ENCODE measurements at places on chromosomes 6 and 20.

DNA sequence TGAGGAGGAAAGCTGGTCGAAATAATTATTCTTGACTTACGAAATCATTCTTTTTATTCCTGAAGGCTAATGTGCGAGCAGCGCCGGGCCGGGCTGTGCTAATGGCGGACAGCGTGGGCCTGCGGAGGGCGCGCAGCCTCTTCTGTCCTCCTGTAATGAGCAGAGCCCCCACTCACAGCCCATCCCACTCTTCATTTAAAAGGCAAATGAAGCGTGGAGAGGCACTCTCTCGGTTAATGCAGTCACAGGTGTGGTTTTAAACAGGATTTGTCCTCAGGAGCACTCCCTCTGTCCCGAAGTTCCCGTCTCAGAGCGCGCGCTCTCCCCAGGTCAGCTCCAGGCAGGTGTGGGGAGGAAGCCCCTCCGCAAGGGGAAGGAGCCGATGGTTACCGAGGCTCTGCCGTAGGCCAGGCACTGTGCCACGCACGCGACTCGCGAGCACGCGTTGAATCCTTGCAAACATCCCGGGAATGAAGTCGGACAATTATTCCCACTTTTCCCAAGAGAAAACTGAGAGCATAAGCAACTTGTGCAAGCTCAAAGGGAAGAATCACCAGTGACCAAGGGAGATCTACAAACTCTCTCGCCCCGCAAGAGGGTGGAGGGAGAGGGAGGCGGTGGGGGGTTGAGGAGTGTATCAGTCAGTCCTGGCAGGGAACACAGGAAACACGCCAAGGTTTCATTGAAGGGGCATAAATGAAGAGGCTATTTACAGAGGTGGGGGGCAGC lies 35.5 kb upstream of the ZFAND3 start:
- no peak for DNase-seq

DNA sequence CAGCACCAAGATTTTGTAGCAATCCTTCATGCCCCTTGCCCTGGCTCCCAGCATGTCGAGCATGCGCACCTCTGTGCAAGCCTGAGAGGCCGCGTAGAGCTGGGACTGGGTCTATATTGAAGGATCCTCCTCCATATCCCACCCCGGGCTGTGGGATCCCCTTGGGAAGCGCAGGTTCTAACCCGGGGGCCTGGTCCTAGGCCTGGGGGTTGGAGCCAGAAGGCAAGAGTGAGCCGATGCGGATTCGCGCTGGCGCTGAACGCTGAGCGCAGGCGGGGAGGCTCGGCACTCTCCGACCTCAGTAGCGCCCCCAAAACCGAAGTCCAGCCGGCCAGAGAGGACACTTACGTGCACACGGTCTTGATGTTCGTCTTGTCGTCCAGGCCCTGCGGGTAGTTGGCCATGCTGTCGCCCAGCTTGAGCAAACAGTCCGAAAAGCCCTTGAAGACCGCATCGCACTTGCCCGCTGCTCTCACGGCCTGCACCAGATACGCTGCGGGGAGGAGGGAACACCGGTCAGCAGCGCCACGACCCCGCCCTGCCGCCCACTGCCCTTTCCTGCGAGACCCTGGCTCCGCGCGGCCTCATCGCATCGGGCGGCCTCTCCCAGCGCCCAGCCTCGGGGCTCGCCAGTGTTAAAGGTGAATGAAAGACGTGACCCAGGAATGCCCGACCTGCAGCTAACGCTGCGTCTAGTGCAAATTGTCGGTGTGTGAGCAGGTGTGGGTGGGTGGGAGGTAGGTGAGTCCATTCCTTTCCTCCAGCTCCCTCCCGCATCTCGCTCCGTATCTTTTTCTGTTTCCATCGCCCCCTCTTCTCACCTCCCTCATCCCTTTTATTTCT lies 4.5 kb downstream of the NRN1 start:
- no peak for DNase-seq

DNA sequence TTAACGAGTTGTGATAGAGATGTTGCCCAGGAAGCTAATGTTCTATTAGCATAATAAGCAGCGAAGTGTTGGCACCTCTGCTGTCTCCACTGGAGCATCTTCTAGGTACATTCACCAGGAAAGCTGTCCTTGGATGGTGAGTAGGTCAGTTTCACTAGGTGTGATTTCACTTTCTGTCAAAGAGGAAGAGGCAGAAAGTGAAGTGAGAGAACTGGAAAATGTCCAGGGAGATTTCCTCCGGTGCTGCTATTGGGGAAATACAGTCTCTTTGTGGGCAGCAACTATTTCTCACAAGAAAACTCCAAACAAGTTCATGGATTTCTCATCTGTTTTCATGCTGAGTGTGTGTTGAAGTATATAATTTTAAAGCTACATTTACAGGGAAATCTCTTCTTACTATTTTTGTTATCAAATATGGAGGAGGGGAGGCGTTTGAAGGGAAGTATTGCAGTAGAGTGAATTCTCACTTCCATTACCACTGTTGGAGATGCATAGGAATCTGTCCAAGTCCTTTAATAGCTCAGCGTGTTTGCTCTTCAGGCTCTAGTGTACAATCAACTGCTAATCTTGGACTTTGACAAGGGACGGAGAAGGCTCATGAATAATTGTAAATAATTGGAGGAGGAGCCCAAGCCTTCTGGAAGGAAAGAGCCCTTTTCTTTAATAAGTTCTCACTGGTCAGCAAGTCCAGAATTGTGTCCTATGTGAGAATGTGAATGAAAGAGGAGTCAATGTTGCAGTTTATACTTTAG lies 16.1 kb upstream of the TSBP1 start:
- no peak for DNase-seq

DNA sequence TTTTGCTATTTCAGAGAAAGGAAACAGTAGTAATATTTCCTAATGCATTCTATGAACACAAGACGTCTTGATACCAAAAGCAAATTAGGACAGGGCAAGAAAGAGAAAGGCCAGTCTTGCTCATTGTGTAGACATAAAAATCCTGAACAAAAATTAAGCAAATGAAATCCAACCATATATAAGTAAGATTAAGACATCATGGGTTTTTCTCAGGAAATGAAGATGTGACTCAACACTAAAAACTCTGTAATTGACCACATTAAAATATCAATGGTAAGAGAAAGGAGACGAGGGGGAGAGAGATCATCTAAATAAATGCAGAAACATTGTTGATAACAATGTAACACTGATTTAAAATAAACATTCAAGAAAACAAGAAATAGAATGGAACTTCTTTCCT lies 205.4 kb downstream of the SOD2 start:
- DNase-seq = no peak

GRCh38 chr6:165962366-165962765 lies 205.3 kb downstream of the TBXT start:
- DNase-seq = no peak

DNA sequence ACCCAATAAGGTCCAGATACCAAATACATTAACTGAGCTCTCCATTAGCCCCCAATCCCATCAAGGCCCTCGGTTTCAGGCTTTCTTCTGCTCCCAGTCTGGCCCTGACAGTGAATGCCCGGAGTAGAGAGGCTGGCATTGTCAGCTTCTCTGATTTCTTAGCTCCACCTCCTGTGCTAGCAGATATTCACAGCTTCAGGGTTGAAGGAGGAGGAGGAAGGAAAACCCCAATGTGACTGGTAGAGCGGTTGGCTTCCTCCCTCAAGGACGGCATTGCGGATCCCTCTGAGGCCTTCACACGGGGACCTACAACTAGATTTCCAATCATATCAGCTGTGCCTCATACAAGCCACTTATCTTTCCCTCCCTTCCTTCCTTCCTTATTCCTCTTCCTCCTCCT lies 164.1 kb upstream of the SYNDIG1 start:
- no peak for DNase-seq

DNA sequence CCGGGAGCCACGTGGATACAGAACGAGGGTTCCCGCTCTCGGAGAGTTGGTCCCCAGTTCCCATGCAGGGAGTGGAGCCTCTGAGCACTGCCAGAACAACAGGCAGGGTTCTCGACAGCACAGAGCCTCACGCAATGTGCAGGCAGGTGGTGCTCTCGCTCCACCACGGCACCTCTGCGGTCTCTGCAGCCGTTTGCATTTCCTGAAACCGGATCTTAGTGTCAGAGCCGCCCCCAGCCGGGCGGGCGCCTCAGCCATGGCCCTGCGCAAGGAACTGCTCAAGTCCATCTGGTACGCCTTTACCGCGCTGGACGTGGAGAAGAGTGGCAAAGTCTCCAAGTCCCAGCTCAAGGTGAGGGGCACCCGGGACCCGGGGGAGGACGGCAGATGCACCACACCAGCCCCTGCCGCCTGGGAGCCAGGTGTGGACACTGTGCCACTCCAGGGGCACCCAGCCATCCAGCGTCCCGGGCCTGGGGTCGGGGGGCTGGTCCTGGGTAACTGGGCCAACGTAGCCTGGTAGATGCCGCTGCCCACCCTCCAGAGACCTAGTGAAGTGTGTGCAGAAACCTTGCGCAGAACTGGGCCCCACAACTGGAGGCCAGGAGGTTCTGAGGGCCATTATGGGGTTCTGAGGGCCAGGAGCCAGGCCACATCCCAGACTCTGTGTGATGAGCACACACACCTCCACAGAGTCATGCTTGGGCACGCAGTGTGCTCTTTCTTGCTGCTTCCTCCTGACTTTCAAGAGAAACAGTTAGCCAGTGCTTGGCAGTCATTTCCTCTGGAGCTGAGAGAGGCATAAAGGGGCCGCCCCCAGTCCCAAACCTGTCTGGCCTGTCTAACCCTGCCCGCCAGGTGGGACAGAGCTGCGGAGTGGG lies at the start of gene DEF6:
Gene DEF6 (plus strand): TSS at position 218 of the 881 bp plus-strand sequence. CDS start 39 bp downstream, at position 257.
- DNase-seq = peak; percentile 79

GRCh38 chr6:140909156-140909555 lies 1223.6 kb upstream of the GJE1 start:
- DNase-seq = no peak

DNA sequence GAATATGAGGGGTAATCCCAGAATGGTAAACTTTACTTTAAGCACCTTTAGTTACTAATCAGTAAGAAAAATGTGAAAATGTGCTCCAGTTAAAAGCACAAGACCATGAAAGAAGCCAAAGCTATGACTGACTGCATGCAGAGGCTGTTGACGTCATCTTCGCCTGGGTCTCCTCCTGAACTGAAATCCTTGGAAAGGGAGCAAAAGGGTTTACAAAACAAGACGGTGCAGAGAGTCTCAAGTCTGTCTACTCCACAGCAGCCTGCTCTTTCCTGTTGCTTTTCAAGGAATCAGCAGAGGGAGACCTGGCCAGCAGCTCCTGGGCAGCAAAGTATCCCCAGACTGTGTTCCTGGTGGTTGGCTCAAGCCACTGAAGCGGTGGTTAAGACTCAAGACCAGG lies 10.2 kb downstream of the FKBP1A start:
- DNase-seq = no peak

- DNase-seq = no peak
Measured at GRCh38 chr6:89368999-89369398, 16.5 kb upstream of the UBE2J1 start.

GRCh38 chr20:62927128-62927705 lies 912 bp upstream of the DIDO1 start:
- DNase-seq = no peak

GRCh38 chr20:43722153-43722505 lies 4.7 kb downstream of the GTSF1L start:
- no peak for DNase-seq

DNA sequence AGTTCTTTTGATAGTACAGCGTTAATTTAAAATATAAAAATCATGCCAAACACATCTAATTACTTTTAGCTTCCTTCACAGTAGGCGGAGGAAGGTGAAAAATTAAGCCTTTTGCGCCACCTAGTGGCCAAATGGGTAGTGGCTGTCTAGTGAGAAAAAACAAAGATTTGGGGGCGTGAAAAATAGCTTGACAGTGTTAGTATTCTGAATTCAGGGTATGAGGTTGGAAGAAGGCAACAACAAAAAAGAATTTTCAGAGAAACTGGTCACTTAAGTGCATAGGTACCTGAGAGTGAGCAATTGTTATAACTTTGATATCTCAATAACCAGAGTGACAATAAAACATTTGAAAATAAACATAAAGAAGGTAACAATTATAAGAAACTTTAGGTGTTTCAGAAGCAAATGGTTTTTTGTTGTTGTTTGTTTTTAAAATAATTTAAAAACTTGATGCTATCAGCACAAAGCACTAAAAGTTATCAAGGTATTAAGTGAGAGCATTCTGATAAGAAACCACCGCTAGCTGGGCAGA lies 14.3 kb downstream of the PSMB9 start:
- peak; percentile 87 for DNase-seq

DNA sequence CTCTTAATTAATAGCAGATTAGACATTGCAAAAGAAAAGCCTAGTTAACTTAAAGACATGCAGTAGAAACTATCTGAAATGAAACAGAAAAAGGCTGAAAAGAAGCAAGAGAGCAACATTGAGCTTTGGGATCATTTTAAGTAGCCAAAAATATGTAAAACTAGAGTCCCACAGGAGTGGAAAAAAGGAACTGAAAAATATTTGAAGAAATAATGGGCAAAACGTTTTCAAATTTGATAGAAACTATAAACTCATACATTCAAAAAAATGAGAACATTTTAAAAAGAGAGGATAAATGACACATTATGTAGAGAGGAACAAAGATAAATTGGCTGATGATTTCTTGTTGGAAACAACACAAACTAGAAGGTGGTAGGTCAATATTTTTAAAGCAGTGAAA lies 166.1 kb upstream of the AKAP12 start:
- no peak for DNase-seq

- DNase-seq = no peak
Measured at GRCh38 chr6:116101302-116101718, 657 bp downstream of the NT5DC1 start.

DNA sequence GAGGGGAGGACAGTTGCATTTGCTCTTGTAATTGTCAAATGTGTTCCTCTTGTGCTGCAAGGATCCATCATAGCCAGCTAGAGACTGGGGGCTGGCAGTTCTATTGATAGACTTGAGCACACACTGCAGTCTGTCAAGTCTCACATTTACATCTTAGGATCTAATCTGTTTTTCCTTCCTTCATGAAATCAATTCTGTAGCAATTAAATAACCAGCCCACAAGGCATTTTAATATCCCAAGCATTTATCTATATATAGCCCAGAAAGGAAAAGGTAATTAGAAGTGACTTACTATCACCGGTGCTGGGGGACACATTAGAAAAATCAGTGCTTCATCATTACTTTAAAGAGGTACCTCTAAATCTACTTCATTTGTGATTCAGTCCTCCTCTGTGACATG lies 143.0 kb upstream of the STXBP5 start:
- DNase-seq = no peak

GRCh38 chr6:155497273-155497672 lies 41.6 kb upstream of the NOX3 start:
- DNase-seq = no peak

DNA sequence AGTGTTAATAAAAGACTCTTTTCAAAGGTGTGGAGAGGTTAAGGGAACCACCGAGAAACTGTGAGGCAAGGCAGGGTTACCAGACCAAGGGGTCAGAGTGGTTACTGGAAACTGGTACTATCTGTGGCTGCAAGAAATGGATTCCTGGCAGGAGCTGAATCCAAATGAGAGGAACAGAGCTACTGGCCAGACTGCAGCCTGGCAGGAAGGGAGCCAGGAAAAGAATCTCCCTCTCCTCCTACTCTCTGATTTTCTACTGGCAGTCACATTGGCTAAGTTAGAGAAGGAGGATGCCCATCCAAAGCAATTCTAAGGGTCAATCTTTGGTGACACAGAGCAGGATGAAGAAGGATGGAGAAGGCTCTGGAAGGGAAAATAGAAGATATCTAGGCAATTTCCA lies 211.5 kb downstream of the GRM1 start:
- DNase-seq = no peak

GRCh38 chr20:57030611-57031600 lies 235.5 kb downstream of the BMP7 start:
- no peak for DNase-seq

GRCh38 chr20:41927189-41927588 lies 309.0 kb upstream of the CHD6 start:
- DNase-seq = no peak

GRCh38 chr6:166809721-166810120 lies 146.6 kb downstream of the RNASET2 start:
- no peak for DNase-seq
